ENCODE measurements at places on chromosomes 16 and 17.

DNA sequence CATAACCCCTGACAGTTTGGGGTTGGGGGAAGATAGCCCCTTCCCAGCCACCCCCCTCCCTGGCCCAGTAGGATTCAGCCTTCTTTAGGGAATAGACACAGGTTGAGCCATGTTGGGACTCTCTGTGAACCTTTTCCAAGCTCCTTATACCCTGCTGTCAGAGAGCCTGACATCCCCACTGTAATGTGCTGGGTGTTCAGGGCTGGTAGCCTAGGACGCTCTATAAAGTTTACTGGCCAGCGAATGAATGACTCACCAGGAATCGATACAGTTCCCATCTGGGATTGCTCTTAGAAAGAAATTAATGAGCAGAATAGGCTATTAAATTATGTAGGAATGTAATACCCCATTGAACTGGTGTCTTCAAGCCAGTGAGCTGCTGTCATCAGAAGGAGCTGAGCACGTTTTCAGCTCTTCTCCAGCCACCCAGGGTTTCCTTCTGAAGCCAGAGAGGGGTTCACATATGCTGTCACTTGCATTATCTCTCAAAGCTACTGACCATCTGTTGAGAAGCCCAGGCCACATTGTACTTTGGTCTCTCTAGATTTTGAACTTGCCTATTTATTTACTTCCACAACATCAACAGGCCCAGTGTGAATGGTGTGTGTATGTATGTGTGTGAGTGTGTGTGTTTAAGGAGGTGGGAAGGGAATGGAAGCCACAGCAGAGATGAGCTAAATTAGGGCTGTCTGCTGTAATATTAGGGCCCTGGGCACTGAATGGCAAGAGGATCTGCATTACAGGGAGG, 64.9 kb downstream of the SPACA3 start:
- no peak for DNase-seq

- DNase-seq, result no peak
Measured at GRCh38 chr16:8931859-8932258, 31.8 kb downstream of the USP7 start.

DNA sequence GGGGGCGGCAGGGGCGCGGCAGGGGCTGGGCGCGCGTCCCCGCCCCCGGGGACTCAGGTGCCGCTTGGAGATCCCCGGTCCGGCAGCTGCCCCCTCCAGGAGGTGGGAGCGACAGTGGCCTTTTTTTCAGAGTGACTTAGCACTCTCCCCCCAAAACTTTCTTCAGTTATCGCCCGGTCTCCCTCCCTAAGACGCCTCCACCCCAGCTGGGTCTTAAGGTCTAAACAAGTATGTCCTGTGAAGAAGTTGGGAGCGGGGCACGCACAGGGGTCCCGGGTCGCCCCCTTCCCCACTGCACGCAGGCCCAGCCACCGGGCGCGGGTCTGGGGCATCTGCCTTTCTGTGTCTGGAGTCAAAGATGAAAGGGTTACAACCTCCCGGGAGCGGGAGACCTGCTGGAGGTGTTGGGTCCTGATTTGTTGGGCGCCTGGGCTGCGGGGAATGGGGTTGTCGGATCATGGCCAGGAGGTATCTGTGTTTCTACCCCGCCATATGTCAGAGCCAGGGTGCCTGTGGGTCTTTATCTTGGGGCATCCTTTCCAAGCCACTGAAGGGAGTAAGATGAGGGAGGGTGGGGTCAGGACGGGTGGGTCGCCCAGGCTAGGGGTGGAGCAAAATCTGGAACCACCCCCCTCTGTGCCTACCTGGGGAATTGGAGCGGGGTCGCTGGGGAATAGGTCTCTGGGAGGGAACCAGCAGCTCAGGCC, 757 bp downstream of the FMNL1 start:
- no peak for DNase-seq

DNA sequence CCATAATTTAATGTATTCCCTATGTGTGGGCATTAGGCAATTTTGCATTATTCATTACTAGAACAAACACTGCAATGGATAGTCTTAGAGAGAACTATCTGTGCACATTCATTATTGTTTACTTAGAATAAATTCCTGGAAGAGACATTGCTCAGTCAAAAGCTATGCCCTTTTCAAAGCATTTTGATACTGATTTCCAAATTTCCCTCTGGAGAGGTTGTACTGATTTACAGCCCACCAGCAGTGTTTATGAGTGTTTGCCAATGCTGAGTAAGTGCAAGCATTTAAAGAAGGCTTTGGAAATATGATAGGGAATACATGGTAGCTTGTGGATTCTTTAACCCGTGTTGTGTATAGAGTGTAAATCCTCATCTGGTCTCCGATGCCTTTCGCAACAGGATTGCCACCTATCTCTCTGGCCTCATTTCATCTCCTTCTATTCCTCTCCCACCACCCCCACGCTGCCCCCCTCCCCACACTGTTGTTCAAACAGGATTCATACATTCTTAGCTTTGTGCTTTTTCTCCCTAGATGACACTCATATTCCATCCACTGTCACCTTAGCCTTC, 33.4 kb upstream of the MMD start:
- no peak for DNase-seq

DNA sequence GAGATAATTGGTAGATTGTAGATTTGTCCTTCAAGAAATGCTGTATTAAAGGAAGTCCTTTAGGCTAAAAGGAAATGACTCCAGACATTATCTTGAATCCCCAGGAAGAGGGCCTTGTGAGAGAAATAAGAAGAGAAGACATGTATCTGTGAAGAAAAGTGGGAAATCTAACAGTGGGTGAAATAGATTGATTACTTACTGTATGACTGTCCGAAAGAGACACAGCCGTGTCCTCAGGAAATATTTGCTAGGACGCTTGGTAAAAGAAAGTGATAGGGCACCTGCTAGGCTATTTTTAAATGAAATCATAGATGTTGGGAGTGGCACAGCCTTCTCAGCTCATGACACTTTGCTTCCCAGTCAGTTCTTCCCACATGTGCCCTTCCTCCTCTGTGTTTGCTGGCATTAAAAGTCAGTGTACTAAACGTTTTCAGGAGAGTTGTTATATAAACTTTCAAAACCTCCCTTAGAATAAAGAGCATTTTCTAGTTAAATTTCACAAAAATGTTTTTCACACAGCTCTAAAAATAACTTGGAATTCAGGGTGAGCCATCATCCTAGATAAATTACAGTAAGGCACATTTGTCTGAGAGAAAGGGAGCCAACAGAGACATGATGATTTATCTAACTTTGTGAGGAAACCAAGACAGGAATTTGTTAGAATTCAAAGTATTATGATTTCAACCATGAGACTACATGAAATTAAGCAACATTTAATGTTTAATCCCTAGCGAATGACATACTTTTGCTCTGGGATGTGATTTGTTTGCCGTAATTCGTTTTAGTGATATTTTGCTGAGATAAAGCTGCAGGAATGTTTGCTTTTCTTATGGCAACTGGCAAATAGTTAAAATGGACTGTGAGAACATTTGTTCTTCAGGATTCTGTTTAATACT, 35.0 kb downstream of the DHRS7B start:
- no peak for DNase-seq

DNA sequence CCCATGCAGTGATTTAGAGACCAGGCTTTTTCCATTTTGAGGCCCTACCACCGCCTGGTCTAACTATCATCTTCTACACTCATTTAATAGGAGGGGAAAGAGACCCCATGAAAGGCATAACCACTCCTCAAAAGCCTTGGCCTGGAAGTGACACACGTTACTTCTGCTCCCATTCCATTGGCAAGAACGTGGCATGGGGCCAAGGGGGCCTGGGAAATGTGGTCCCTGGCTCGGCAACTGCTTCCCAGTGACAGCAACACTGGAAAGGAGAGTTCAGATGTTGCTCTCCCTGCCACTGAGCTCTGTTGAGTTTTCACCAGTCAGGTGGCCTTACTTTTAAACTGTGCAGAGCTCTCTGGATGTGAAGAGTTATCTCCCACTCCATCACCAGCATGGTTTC, 45.2 kb upstream of the MAP3K14 start:
- no peak for DNase-seq

DNA sequence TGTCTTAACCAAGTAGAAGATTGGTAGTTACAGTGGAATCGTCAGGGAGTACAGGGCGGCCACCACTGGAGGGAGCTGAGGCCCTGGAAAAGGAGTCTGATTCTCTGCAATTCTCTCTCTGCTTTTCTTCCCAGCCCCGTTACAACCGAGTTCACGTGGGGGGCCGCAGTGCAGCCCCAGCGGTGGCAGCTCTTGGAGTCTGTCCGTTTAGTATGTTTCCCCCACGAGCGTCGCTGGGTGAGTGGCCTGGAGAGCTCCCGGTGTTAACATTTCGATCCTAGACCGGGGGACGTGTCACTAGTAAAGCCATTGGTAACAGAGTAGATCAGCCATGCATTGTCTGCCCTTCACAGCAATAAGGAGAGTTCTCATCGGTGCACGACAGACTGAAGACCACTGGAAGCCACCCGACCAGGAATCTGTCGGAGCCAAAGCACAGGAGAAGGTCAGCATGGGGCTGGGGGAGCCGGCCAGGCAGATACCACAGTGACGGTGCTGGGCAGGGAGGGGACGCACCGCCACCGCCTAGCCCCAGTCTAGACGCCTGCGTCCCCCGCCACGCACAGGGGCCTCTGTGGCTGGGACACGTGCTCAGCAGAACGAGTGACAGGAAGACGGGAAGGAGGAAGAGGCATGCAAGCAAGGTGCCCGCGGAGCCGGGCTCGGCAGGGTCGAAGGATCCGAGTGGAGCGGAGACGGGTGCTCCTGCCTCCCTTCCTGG, 15.7 kb downstream of the SLC16A3 start:
- DNase-seq, result no peak

DNA sequence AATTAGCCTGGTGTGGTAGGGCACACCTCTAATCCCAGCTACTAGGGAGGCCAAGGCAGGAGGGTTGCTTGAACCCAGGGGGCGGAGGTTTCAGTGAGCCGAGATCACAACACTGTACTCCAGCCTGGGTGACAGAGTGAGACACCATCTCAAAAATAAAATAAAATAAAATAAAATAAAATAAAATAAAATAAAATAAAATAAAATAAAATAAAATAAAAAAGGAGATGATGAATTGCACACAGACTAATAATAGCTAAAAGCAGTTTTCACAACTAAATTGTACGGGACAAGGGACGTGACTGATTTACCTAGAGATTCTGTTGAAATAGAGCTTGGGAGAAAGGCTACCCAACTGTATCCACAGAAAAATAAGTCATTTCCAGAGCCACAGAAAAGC, 1471.3 kb downstream of the CDH11 start:
- no peak for DNase-seq

- DNase-seq, result no peak
Measured at GRCh38 chr17:81285894-81286293, 9.2 kb downstream of the SLC38A10 start.

- no peak for DNase-seq
Measured at GRCh38 chr17:42038221-42038973, 12.0 kb downstream of the C17orf113 start.

- no peak for DNase-seq
Measured at GRCh38 chr17:31067691-31068184, 27.0 kb upstream of the NF1 start.

DNA sequence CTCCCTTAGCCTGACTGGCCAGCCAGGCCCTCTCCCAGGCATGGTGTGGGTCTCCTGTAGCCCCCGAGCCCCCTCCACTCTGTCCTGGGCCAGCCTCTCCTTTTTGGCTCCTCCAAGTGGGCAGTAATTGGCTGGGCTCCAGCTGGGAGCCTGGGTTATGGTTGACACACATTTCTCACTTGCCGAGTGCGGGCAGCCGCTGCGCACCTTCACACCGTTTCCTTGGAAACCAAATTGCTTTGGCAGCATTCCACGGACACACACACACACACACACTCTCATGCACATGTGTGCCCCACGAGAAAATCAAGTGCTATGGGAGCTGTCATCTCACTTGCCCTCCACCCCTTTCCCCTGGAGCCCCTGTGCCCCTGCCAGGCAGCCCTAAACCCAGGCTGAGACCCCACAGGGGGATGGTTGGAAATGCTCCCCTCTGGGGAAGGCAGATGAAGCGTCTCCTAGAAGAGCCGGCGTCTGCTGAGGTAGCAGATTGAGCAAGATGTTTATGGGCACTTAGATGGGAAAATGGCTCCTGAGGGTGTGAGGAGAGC, 402.7 kb upstream of the TNRC6C start:
- DNase-seq, result no peak

DNA sequence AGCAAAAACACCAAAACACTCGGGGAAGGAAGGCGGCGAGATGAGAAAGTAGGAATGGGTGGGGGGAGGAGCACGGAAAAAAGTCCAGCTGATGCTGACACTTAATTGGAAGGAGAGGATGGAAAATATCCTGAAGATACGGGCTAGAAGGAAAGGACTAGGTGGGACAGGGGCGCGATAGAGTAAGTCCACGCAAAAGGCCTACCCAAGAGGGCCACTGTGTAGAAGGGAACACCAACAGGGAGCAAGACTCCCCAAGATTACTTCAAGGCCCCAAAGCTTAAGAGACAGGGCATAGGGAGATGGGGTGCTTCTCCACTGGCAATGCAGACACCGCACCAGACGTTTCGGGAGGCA, 736 bp downstream of the APPBP2 start:
- DNase-seq, result no peak

DNA sequence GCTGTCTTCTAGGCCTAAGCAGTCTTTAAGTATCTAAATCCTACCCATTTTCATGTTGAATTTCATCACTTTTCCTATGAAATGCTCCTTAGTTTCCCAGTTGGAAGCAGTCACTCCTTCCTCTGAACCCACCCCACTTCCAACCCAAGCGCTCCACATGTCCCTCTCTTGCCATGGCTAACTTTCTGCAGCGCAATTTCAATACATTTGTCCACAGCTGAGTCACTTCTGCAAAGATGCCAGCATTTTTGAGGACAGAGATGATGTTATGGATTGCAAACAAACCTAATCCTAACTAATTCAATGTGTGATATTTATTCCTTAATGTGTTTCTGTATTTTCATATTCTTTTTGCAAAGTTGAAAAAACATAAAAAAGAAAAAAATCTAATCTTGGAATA, 71.7 kb downstream of the HLF start:
- DNase-seq, result no peak

DNA sequence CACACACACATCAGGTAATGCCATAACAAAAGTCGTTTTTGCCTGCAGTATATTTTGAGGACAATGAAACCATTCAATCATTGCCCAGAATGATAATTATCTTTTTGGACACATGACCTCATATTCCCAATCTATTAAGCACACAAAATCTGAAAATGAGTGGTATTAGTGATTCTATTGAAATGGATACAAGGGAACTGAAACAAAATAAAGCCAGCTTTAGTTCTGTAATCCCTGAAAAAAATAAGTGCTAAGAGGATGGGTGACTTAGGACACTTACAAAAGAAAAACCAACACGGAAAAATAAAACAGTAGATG, 128.3 kb upstream of the MAF start:
- no peak for DNase-seq

DNA sequence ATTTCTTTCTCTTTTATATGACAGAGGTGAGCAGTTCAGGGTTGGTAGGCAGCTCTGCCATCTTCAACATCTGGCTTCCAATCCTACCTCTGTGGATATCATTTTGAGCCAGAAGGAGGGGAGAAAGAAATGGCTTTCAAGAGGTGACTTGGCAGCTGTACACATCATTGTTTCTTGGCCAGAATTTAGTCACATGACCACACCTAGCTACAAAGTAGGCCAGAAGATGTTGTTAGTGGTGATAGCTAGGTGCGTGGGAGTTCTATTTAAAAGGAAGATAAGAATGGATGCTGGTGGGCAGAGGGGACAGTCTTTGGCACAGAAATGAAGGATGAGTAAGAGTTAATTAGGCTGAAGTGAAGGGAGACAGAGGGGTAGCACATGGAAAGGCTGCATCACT, 29.2 kb upstream of the MPHOSPH6 start:
- no peak for DNase-seq
